Activated CD4-positive, alpha-beta T cell treated with anti-CD3 and anti-CD28 coated beads, Interleukin-2, amount 10 ng/mL, durations not matched to agents 7 days and 5 days (primary cell): ENCODE measurements at places on chromosomes 7 and 10.

- DNase-seq, result no peak
These were observed 59.7 kb downstream of the PHTF2 start for GRCh38 chr7:77858278-77858677.

- DNase-seq, result no peak
These were observed 296.8 kb downstream of the EXOC4 start for GRCh38 chr7:133549633-133550032.

GRCh38 chr7:151491859-151492258, 27.8 kb downstream of the RHEB start:
- no peak for DNase-seq

- DNase-seq, result no peak
These were observed 576.3 kb downstream of the GFRA1 start for GRCh38 chr10:115696747-115697146.

DNA sequence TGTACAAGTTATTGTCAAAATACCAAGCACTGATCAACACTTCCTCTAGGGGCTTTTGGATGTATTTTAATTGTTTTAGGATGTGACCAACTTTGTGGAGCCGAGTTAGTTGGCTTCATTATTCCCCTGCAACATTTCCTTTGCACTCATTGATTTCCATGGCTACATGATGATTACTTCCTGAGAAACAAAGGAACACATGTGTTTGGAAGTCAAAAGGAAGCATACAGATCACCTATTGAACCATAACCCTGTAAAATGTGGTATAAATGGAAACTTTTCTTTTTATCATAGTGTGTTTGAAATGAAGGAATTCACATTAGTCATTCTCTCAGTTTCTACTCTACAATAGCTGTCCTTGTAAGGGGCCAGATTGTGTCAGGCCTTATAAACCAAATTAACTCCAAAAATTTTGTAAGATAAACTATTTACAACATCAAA, 32.2 kb upstream of the EXOC6 start:
- no peak for DNase-seq

DNA sequence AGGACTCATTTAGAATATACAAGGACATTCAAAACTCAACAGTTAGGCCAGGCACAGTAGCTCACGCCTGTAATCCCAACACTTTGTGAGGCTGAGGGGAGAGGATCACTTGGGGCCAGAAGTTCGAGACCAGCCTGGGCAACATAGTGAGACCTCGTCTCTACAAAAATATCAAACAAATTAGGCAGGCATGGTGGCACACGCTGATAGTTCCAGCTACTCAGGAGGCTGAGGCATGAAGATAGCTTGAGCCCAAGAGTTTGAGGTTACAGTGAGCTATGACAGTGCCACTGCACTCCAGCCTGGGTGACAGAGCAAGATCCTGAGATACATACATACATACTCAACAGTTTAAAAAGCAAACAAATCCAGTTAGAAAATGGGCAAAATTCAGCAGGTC, 44.9 kb downstream of the GNA12 start:
- DNase-seq, result no peak

GRCh38 chr7:114151777-114152176, 233.0 kb upstream of the PPP1R3A start:
- DNase-seq, result no peak

DNA sequence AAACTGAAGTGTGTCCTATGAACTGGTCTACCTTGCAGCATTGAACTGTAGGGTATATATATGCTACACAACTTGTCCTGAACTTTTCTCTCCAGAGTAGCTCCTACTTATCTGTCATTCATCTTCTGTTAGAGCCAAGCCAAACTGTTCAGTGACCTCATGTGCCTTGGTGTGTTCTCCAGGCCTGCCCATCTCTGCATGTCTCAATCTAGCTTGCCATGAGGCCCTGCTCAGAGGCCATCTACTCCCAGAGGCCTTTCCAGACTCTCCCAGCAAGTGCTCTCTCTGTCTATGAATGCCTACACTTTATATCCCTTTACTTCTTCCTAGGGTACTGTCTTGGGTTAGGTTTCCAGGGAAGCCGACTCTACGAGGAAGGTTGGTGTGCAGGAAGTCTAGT, 99.8 kb upstream of the MTPN start:
- DNase-seq, result no peak

DNA sequence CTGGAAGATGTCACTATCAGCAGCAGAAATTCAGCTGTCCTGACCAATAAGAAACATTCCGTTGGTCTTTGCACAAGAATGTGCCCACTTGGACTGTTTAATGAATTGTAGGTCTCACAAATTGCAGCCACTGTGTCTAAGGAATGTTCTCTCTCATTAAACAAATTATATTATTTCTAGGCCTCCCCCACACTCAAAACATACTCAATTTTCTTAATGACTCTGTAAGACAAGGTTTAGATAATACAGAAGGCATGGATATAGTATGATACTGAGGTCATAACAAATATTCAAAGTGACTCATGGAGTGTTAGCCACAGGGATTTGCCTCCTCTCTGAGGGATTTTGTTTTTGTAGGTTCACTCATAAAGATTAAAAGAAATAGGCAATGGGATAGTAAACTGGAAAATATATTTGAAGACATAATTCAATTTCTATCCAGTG, 197.5 kb downstream of the PTN start:
- DNase-seq, result no peak

GRCh38 chr10:21514129-21514817, 11.2 kb downstream of the SKIDA1 start:
- DNase-seq, result no peak

GRCh38 chr7:100051611-100052010, 2.0 kb downstream of the ZSCAN21 start:
- no peak for DNase-seq

DNA sequence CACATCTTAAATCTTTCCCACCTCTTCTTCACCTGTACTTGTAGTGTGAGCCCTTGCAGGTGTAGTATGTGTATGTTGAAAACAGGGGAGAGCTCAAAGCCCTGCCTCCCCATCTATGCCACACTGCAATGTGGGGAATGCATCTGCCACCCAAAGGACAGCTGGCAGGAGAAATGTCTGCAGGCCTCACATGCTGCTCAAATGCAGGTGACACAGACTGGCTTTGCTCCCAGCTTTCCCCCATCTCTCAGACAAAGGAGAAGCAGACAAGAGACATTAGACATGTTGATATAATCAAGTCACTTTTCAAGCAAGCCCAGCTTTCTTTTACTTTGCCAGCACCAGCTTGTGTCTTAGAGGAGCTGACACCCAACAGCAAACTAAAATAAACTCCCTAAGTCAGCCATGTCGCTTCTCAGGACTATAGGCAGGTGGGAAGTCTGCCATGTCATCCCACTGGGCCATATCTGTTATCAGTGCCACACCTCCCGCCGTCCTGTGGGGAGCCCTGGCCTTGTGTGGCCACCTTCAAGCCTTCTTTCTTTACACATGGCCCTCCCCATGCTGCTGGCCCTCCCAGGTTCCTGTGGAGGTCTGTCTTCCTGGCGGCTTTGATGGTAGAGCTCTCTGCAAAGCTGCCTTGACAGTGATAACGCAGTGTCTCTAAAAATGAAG, 102.1 kb downstream of the CXCL12 start:
- no peak for DNase-seq

DNA sequence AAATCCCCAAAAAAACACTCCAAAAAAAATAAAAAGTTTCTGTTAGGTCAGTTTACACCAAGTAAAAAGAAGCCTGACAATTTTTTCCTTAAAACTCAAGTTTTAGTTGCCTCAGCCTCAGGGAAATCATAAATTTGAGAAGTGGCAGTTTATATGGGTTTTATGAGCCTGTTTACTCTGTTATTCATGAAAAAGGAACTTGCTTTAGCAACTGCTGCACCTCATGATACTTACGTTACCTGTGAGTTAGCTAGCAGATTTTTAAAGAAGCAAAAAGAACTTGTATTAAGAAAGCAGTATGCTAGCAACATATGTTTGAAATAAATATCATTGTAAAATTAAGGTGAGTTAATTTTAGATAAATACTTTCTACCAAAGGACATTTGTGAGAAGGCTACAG, 1264.5 kb upstream of the PHF14 start:
- DNase-seq, result no peak

GRCh38 chr10:29671968-29672367, 37.2 kb upstream of the SVIL start:
- no peak for DNase-seq

- DNase-seq, result no peak
These were observed 1277.1 kb downstream of the GATA3 start for GRCh38 chr10:9331583-9332008.

GRCh38 chr7:140039066-140039465, 23.7 kb downstream of the PARP12 start:
- no peak for DNase-seq

GRCh38 chr10:110746969-110747608, 103.0 kb downstream of the RBM20 start:
- no peak for DNase-seq

DNA sequence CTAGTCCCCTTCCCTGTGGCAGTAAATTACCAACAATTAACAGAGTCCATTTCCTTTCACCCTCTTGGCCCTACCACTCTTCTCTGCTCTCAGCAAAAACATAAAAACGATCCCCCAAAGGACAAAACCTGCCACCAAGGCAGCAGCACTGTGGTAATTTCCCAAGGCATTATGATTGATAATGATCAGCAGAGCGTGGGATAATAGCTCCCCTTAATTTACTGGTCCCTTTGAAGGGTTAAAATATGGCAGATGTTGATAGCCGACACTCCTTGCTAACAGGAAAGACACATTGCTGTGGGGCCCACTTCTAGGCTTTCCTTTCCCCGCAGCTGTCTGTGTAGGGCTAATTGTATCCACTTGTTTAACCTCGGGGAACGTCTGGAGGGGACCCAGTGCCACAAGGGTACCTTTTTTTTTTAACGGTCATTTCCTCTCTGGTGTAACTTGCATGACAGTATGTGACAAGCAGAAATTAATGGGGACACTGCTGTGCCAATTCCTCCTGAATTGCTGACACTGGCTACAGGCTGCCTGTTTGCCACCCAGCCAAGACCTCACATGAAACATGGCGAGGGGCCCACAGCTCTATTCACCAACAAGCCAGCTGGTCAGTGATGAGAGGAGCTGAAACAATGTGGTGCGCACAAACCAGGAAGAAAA, 81.3 kb downstream of the CDK6 start:
- no peak for DNase-seq

DNA sequence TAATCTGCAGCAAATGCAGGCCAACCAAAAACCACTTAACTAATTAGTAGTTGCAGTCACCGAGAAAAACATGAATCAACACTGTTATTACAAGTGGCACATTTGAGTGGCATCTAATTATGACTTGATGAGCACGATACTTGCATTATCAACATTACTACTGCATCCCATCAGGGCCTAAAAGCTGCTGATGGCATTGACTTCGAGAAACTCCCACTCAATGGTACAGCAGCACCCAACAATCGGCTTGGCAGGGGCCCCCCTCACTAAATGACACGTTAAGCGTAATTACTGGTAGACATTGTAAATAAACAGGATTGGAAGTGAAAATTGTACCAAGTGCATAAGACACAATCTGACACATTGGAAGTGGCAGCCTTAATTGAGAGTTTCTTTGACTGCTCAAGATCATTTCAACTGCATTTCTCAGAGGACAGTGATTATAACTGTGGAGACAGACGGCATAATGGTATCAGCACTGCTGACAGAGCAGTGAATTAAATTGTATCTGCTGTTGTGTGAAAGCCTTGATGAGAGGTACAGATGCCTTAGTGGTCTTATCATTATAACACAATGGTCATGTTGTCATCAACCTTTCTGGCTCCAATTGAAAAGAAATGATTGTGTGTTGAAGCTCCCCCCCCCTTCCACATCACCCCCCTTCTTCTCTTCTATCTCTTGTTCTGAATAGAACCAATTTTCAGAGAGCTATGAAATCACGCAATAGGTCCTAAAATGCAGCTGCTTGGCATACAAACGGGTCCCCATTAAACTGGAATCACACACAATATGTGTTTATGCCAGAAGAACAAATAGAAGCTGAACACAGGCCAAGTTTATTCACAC, 43.4 kb downstream of the SHTN1 start:
- no peak for DNase-seq

DNA sequence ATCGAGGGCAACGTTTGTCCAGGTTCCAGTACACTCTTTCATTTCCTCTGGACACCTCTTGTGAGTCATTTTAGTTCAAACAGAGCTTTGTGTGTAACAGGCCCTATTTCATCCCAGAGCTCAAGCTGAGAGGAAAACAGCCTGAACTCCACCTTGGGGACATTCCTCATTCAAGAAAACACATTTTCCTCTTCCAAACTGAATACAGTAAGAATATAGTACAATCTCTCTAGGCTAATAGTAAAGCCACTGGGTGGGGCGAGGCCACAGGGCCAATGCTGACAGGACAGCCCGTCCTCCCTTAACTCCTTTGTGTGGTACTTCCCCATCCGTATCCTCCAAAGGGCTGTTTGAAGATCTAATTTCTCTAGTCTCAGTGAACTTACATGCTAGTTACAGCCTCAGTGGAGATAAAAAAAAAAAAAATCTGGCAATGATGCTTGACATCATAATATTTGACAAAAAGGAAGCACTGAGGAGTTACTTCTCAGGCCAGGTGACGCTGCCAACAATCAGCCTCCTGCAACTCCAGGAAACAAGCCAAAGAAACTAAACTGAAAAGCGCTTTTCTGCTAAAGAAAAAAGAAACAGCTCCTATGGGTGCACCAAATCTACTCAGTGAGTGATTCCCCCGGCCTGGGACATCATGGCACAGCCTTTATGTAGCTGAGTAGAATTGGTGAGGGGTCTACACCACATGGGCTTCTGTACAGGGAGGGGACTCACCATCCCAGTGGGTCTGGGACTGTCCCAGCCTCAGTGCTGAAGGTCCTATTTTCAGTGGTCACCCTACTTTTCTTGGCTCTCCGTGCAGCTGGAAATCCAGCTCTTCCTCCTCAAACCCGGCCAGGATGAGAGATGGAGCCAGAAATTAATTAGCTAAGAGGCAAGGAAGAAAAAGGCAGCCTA, 238.2 kb upstream of the NEBL start:
- DNase-seq, result no peak

GRCh38 chr7:71491336-71491735, 359.4 kb downstream of the GALNT17 start:
- DNase-seq, result no peak

GRCh38 chr10:129049501-129049900, 417.5 kb upstream of the MGMT start:
- DNase-seq, result no peak

DNA sequence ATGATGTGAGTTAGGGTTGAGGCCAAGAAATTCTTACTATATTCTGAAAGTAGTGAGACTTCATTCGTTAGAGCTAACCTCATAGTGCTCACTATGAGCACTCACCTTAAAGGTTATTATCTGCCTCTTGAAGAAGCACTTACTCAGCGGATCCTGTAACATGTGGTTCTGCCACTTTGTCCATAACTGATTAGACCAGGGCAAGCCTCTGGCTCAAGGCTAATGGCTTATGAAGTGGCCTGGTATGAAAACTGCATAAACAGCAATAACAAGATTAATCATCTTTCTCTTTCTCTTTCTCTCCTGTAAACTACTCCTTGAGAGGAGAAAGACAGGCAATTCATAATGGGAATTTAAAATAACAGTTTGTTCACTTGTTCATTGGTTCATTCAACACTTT, 82.8 kb downstream of the MAPK8 start:
- DNase-seq, result no peak

GRCh38 chr7:128427289-128427891, 17.6 kb upstream of the IMPDH1 start:
- DNase-seq, result peak; percentile 51
